ENCODE measurements at places on chromosomes 3 and 15. TPM values are rescaled to one million over a fixed set of nuclear protein-coding genes. Genes with fewer than 3 reads are reported as not detected.

DNA sequence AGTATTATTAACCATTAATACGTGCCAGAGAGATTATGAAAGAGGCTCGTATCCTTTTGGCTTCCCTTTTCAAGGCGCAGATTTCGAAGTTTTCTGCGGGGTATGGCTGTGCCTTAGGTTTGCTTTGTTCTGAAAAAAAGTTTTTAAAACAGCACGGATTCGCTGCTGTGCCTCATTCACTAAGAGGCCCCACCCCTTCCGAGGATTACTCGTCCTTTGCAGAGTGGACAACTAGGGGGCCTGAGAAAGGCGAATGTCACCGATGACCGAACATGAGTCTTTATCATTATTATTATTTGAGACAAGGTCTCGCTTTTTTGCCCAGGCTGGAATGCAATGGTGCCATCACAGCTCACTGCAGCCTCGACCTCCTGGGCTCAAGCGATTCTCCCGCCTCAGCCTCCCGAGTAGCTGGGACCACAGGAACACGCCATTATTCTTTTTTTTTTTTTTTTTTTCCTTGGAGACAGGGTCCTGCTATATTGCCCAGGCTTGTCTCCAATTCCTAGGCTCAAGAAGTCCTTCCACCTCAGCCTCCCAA, 684 bp upstream of the RPS27L start:
- H3K4me1 ChIP-seq: peaks cover 23% of the 10 kb centered on the region
- H3K27me3 ChIP-seq: no peaks in the 10 kb centered on the region
- H3K27ac ChIP-seq: peak overlapping the region; percentile 82

DNA sequence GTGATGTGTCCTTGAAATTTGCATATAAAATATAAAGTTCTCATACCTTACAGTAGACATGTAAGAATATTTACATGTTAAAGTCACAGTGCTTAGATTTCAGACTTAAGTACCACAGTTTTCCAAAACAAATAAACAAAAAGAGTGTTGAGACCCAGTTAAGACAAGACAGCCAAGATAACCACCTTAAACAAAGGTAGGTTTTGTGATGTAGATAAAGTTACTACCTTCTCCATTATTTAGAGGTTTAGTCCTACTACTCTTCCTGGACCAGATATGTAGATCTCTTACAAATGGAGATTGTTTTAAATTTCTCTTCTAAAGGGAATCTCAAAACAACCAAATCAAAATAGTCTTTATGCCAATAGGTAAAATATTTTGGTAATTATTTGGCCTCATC, 15.7 kb downstream of the OR5H15 start:
- H3K27me3 ChIP-seq: no peaks in the 10 kb centered on the region
- no peak overlapping the region for H3K4me3 ChIP-seq
- H3K4me1 ChIP-seq: no peaks in the 10 kb centered on the region
- DNase-seq: no peak

- peak; percentile 94 for DNase-seq
- peaks cover 59% of the 10 kb centered on the region for H3K4me1 ChIP-seq
- peak overlapping the region; percentile 49 for H3K4me3 ChIP-seq
- no peaks in the 10 kb centered on the region for H3K36me3 ChIP-seq
- peak overlapping the region; percentile 95 for H3K27ac ChIP-seq
These were observed 46.3 kb downstream of the FOXP1 start for GRCh38 chr3:71537211-71537611.

- H3K4me1 ChIP-seq: peaks cover 24% of the 10 kb centered on the region
- H3K36me3 ChIP-seq: no peaks in the 10 kb centered on the region
- DNase-seq: no peak
- no peak overlapping the region for H3K4me3 ChIP-seq
- H3K27me3 ChIP-seq: no peaks in the 10 kb centered on the region
These were observed 87.4 kb upstream of the GSK3B start for GRCh38 chr3:120181632-120182031.

DNA sequence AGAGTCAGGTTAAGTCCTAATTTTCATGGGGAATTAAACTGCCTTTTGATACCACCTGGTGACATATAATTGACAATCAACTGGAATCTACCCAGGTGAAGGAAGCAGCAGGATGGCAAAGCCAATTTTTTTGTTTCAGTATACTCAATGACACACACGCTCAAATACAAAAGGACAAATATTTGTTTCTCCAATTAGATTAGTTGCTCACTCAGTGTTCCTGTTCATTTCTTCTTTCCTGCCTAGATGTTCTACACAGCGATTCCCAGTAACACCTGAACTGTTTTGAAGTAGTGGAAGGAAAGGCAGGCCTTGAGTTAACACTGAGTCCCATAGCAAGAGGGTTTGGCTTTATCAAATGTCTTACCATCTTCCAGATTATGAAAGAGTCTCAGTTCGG, 157.5 kb downstream of the PDZRN3 start:
- H3K27me3 ChIP-seq: no peaks in the 10 kb centered on the region
- H3K36me3 ChIP-seq: no peaks in the 10 kb centered on the region
- no peak overlapping the region for H3K4me3 ChIP-seq
- DNase-seq: no peak
- no peak overlapping the region for H3K27ac ChIP-seq
- no peaks in the 10 kb centered on the region for H3K4me1 ChIP-seq

- H3K27me3 ChIP-seq: peaks cover 6% of the 10 kb centered on the region
- H3K36me3 ChIP-seq: no peaks in the 10 kb centered on the region
- H3K4me1 ChIP-seq: peaks cover 6% of the 10 kb centered on the region
- no peak overlapping the region for H3K4me3 ChIP-seq
These were observed 224.8 kb downstream of the ABHD5 start for GRCh38 chr3:43915546-43915945.

- DNase-seq: peak; percentile 90
- H3K27ac ChIP-seq: no peak within 1 kb of the TSS
- no peaks in the 10 kb centered on the region for H3K4me1 ChIP-seq
- peaks cover 16% of the 10 kb centered on the region for H3K27me3 ChIP-seq
- peak within 1 kb of the TSS; percentile 82 for H3K4me3 ChIP-seq
These were observed at the start of gene CMTM8 for GRCh38 chr3:32238453-32239306. TSS of gene CMTM8 (plus strand) at chr3:32238680. CDS start at chr3:32238973, 293 bp downstream.

GRCh38 chr15:101121511-101122090, 130.2 kb downstream of the CHSY1 start:
- DNase-seq: peak; percentile 89
- H3K4me1 ChIP-seq: peaks cover 45% of the 10 kb centered on the region
- peak overlapping the region; percentile 100 for H3K27ac ChIP-seq
- H3K4me3 ChIP-seq: peak overlapping the region; percentile 49
- H3K36me3 ChIP-seq: no peaks in the 10 kb centered on the region

DNA sequence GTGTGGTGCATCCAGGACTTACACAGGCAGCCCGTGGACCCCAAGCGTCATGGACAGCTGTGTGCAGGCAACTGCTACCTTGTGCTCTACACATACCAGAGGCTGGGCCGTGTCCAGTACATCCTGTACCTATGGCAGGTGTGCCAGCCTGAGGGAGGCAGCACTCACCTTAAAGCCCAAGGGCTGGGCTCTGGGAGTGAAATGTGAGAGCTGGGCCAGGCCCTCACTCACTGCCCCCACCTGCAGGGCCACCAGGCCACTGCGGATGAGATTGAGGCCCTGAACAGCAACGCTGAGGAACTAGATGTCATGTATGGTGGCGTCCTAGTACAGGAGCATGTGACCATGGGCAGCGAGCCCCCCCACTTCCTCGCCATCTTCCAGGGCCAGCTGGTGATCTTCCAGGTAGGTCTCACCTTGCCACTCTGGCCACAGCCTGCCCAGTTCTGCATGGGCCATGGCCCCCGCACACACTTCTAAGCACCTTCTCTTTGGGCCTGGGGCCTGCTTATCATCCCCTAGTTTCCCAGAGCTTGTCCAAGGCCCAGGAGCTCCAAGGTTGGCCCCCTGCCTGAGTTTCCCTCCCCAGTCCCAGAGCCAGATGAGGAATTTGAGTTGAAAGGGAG, 11.0 kb downstream of the VILL start:
- peak; percentile 44 for DNase-seq
- H3K27me3 ChIP-seq: no peaks in the 10 kb centered on the region
- no peak overlapping the region for H3K4me3 ChIP-seq
- no peaks in the 10 kb centered on the region for H3K36me3 ChIP-seq
- H3K4me1 ChIP-seq: peaks cover 5% of the 10 kb centered on the region

GRCh38 chr3:172536505-172536904, 13.3 kb upstream of the TNFSF10 start:
- H3K27ac ChIP-seq: no peak overlapping the region
- H3K36me3 ChIP-seq: no peaks in the 10 kb centered on the region
- DNase-seq: no peak
- no peaks in the 10 kb centered on the region for H3K27me3 ChIP-seq
- H3K4me3 ChIP-seq: no peak overlapping the region

DNA sequence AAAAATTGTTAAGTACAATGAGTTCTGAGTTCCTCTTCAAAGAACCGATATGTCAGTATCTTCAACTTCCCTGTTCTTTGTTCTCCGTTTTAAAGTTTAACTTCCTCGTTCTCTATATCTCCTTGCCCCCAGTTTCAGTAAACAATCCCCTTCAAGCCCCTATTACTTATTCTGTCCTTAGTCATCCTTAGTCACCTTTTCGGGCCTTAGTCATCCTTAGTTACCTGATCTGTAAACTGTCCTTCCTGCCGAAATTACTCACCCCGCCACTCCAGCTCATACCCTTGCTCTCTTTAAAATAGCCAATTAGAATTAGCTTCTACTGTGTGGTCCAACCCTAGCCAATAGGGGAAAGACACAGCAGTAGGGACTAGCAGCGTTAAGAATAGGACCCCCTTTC, 1165.6 kb downstream of the NSUN3 start:
- H3K27ac ChIP-seq: no peak overlapping the region
- no peaks in the 10 kb centered on the region for H3K4me1 ChIP-seq
- H3K4me3 ChIP-seq: no peak overlapping the region
- DNase-seq: no peak

DNA sequence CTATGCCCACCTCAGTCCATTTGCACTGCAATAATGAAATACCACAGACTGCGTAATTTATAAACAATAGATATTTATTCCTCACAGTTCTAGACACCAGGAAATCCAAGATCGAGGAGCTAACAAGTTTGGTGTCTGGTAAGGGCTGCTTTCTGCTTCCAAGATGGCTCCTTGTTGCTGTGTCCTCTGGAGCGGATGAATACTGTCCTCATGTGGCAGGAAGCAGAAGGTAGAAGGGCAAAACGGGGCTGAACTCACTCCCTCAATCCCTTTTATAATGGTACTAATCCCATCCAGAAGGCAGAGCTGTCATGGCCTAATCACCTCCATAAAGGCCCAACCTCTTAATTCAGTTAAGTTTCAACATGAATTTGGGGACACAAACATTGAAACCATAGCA, 75.3 kb downstream of the P2RY1 start:
- H3K27me3 ChIP-seq: no peaks in the 10 kb centered on the region
- H3K27ac ChIP-seq: no peak overlapping the region
- peaks cover 2% of the 10 kb centered on the region for H3K4me1 ChIP-seq

GRCh38 chr3:188943591-188943990, 228.2 kb upstream of the TPRG1 start:
- no peak overlapping the region for H3K27ac ChIP-seq
- H3K4me1 ChIP-seq: peaks cover 7% of the 10 kb centered on the region
- no peaks in the 10 kb centered on the region for H3K36me3 ChIP-seq

GRCh38 chr15:99593070-99593469, 27.3 kb downstream of the MEF2A start:
- peak overlapping the region; percentile 65 for H3K27ac ChIP-seq
- no peaks in the 10 kb centered on the region for H3K36me3 ChIP-seq
- DNase-seq: no peak
- no peaks in the 10 kb centered on the region for H3K27me3 ChIP-seq
- peaks cover 9% of the 10 kb centered on the region for H3K4me1 ChIP-seq

DNA sequence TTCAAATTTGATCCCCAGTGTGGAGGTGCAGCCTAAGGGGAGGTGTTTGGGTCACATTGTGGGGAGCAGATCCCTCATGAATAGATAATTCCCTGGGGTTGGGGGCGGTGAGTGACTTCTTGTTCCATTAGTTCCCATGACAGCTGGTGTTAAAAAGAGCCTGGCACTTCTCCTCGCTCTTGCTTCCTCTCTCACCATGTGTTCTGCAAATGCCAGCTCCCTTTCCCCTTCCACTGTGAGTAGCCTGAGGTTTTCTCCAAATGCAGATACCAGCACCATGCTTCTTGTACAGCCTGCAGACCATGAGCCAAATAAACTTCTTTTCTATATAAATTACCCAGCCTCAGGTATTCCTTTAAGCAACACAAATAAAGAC, 23.1 kb downstream of the RIOX2 start:
- DNase-seq: no peak
- no peak overlapping the region for H3K4me3 ChIP-seq
- no peak overlapping the region for H3K27ac ChIP-seq
- peaks cover 77% of the 10 kb centered on the region for H3K36me3 ChIP-seq
- no peaks in the 10 kb centered on the region for H3K27me3 ChIP-seq

GRCh38 chr3:7407107-7407506, 546.2 kb downstream of the GRM7 start:
- H3K4me1 ChIP-seq: no peaks in the 10 kb centered on the region
- no peak overlapping the region for H3K27ac ChIP-seq
- H3K4me3 ChIP-seq: no peak overlapping the region
- no peaks in the 10 kb centered on the region for H3K27me3 ChIP-seq

GRCh38 chr15:67120009-67120838, 54.8 kb downstream of the SMAD3 start:
- H3K4me1 ChIP-seq: peaks cover 93% of the 10 kb centered on the region
- no peak overlapping the region for H3K4me3 ChIP-seq
- H3K36me3 ChIP-seq: peaks cover 47% of the 10 kb centered on the region
- H3K27ac ChIP-seq: peak overlapping the region; percentile 99

DNA sequence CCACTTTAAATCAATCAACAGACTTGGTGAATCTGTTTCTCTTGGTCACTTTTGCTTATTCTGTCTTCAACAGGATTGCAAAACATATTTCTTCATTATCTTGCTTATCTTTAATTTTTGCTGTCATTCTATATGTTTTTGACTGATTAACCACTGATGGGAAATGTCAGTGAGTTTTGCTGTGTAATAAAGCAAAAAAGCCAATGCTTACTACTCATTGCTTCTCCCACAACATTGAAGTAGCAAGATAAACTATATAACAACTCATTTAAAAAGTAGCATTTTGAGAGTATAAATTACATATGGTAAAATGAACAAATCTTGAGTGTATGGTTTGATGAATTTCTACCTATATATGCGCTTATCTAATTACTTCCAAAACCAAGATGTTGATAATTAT, 892 bp downstream of the CD200R1L start:
- H3K4me1 ChIP-seq: no peaks in the 10 kb centered on the region
- no peak for DNase-seq
- no peak overlapping the region for H3K27ac ChIP-seq
- H3K27me3 ChIP-seq: no peaks in the 10 kb centered on the region

DNA sequence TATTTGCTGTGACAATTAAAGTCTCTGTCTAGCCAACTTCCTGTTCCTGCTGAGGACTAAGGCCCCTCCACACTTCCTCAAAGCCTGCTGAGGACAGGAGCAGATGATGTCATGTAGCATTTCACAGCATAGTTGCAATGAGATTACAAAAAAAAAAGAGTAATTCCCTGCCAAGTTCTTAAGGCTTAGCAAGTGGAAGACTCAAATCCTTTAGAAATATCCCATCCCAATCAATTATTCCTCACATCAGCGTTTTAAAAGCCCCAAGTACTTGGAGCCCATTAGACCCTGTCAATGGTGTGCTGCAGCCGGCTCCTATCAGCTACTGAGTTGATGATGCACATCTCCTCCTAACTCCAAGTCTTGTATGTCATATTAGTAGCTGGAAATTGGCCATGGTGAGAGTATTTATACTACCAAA, 51.7 kb downstream of the TRANK1 start:
- no peak overlapping the region for H3K4me3 ChIP-seq
- peak; percentile 75 for DNase-seq
- H3K36me3 ChIP-seq: peaks cover 9% of the 10 kb centered on the region
- H3K27me3 ChIP-seq: no peaks in the 10 kb centered on the region
- no peak overlapping the region for H3K27ac ChIP-seq
- H3K4me1 ChIP-seq: no peaks in the 10 kb centered on the region

Gene SKOR1
- total RNA-seq: 0.36 TPM

Gene P2RY1
- under 0.01 TPM for total RNA-seq

Gene TMEM41A
- total RNA-seq: 11.8 TPM

Gene HTR3E
- not detected for total RNA-seq

Gene GNAT1
- not detected for total RNA-seq

Gene ACTRT3
- total RNA-seq: 4.3 TPM

Gene EPHB3
- total RNA-seq: 4.1 TPM

Data from osteoblast (primary cell).